Suppressor macrophage treated with lipopolysaccharide for 1 hour (primary cell): ENCODE measurements at places on chromosomes 4 and X.

DNA sequence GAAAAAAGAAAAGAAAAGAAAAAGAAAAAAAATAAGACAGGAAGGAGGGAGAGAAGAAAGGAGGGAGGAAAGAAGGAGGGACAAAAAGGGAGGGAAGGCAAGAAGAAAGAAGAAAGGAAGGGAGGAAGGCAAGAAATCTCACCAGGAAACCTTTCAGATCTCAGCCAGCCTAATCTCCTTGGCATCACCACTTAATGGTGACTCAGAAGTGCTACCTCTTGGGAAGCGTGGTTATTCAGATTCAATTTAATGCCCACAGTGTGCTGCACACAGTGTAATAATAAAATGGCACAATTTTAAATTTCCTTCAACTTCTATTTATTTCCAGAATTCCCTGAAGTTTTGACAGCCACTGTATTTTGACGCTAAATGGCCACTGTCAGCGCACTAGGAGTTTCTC, 50.3 kb downstream of the DKK2 start:
- no peak for DNase-seq

- no peak for DNase-seq
These were observed 172.0 kb downstream of the FBXO8 start for GRCh38 chr4:174111422-174111821.

- no peak for DNase-seq
These were observed 100.5 kb upstream of the PCDH18 start for GRCh38 chr4:137632842-137633241.

DNA sequence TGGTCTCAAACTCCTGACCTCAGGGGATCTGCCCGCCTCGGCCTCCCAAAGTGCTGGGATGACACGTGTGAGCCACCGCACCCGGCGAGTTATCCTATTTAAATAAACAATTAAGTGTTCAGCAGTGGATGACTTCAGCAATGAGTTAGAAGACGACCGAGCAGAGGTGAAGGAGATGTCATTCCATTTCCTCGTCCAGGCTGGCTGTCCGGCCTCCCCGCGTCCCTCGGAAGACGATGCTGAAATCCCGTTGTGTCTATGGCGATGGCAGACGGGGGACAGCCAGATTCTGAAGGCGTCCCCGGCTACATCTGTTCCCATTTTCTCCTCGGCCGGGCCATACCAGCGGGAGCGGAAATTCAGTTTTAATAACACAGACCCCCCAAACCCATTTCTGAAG, 209.8 kb downstream of the CRLF2 start:
- no peak for DNase-seq
